ENCODE measurements at places on chromosomes 2 and 18.
A peak's percentile ranks its signal among the peaks of the same experiment; 100 is the strongest.

GRCh38 chr2:130818809-130819208, 17.9 kb upstream of the ARHGEF4 start:
- no peak for DNase-seq

- no peak for DNase-seq
Observed at GRCh38 chr2:126749537-126749936, 93.6 kb downstream of the GYPC start.

DNA sequence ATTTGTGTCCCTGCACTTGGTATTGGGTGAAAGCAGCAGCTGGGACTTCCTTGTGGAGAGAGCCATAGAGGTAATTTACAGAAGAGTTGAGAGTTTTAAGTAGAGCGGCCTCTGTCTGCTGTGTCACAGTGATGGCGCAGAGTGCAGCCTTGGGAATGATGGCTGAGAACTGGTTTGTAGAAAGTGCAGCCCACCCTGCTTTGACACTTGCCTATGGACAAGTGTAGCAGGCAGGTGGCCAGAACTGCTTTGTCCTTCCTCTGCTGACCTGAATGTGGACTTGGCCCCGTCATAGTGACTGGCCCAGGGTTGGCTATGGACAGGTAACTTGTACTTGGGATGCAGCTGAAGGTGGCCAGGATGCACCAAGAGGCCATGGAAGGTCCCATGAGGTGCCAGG, 6.4 kb upstream of the ANO7 start:
- DNase-seq, result no peak

- no peak for DNase-seq
Observed at GRCh38 chr2:177241711-177242120, 22.8 kb downstream of the NFE2L2 start.

- DNase-seq, result no peak
Observed at GRCh38 chr2:23654756-23655155, 269.8 kb downstream of the KLHL29 start.

DNA sequence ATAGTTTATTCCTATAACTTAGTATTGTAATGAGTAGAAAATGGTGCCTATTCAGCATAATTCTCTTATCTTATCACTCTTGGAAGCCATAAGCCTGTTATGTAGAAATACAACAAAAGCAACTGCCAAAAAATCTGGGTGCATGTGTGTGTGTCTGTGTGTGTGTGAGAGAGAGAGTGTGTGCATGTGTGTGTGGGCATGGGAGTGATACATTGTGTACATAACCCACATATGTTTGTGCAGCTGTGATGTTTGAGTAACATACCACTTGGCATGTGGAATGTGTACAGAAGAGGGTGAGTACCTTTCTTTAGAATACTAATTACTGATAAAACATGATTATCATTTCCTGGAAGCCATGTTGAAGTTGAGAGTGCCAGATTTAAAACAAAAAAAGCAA, 642.3 kb upstream of the SYT4 start:
- no peak for DNase-seq

DNA sequence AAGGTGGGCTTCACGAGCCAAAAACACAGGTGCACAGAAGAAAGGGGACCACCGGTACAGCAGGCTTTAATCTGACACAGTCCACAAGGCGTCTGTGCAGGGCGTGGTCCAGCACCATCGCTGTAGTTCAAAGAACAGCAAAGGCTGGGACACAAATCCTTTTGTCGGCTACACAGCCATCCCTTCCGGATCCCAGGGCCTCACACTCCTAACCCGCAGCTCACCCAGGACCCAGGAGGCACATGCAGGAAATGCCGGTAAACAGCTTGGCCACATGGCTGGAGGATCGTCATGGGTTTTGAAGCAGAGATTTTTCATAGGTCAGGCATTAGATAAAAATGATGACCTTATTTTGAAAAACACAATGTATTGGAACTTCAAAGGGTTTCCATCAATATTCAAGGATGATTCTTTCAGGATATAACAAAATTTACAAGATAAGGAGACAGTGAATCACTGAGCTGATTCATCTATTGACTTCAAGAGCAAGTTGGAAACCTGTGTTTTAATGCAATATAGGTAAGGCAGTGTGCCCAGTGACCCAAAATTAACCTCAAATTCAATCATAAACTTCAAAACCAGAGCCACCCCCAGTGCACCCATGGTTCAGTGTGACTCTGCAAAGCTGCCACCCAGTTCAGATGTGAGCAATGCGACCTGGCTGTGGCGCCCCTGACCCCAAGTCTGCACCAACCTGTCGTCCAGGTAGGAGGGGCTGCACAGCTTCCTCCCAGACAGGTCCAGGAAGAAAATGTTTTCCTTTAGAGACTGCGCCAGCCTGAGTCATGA, 74.4 kb downstream of the TMEM18 start:
- DNase-seq, result no peak

DNA sequence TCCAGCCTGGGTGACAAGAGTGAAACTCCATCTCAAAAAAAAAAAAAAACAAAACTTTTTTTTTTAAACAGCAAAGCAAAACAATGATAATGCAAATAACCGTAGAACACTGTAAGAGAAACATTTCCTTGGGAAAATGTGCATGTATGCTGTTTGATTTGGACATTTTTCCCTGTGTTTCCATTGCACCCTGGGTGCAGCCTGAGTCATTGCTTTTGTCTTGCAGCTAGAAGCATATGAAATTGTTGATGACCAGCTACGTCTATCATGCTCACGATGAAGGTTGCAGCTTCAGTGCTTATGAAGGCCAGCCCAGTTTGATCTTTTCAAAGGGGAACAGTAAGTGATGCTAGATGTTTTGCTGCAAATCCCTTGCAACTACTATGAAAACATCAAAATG, 41.5 kb downstream of the MOGAT1 start:
- no peak for DNase-seq

- no peak for DNase-seq
Observed at GRCh38 chr18:64116571-64117175, 32.2 kb downstream of the LINC00305 start.

- no peak for DNase-seq
Observed at GRCh38 chr2:15263976-15264685, 297.0 kb downstream of the NBAS start.

GRCh38 chr2:111624411-111625156, 259.4 kb downstream of the ANAPC1 start:
- no peak for DNase-seq

DNA sequence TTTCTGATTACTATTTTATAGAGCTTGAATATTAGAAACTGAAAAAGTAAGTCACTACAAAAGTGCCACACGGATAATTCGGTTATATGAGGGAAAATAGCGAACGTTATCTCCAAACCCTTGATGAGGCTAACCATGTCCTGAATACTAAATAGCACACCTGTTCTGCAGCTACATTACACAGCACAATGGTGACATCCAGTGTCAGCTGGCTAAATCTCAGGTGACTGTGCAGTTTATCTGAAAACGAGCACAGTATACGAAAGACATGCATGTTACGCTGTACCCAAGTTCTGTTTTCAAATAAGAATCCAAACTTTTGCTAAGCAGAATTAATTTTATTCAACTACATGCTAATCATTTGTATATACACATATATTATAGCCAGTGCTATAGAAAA, 9.0 kb downstream of the CCDC68 start:
- DNase-seq, result no peak

DNA sequence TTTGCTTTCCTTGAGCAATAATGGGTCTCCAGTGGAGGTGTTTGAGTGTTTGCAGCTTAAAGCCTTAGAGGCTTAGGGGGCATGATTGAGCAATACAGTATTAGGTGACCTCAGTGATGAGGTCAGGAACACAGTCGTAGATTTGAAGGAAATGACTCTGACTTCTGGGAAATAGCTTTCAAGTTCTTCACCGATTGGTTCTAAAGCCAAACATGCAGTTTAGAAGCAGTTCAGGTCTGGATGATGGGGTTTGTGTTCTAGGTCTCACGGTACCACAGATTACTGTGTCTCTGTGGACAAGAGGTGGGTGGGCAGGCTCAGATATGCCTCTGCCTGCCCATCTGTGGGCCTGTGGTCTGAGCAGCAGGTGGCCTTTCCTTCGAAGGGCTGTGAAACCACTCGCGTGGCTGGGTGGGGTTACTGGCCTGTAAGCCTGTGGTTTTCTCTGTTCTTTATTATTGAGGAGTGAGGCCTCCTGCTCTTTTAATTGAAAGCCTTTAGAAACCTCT, 7.8 kb downstream of the MTHFD2 start:
- DNase-seq, result no peak

DNA sequence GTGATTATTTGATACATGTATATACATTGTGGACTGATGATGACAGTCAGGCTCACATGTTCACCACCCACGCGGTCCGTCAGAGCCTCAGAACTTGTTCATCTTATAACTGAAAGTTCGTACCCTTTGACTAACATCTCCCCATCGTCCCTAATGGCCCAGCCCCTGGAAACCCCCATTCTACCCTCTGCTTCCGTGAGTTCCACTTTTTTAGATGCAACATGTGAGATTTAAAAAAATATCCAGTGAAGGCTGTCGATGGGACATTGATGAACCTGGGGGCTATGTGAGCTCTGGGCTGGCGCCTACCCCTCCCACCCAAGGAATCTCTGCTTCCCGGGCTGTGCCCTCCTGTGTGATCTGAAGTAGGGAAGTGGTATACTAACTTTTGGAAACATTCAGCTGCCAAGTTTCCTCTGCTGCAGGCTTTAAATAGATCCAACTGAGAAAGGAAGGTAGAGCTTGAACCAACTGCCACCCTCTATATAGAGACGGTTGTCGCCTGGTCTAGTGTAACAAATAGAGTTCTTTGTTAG, 163.8 kb downstream of the FAM210A start:
- peak; percentile 19 for DNase-seq

DNA sequence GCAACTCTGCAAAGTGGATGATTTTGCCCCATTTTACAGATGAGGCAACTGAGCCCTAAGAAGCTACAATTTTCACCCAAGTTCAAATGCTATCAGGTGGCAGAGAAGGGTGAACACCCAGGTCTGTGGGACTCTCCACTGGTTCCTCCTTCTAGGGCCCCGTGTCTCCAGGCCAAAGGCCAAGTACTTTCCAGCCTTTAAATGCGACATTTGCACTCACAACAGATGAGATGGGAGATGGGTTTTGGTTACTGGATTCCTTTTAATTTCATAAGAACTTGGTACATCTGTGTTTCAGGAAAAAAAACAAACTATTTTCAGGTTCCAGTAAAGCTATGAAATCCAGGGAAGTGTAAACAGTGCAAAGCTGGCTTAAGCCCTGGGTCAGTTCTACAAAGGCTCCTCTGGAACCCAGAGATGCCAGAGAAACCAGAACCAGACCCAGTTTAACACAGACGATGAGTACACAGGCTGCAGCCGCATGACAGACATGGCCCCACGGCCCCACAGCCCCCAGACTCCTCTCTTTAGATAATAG, 361.7 kb downstream of the ANAPC1 start:
- DNase-seq, result no peak

GRCh38 chr2:187580462-187581124, 26.4 kb upstream of the TFPI start:
- DNase-seq, result no peak

DNA sequence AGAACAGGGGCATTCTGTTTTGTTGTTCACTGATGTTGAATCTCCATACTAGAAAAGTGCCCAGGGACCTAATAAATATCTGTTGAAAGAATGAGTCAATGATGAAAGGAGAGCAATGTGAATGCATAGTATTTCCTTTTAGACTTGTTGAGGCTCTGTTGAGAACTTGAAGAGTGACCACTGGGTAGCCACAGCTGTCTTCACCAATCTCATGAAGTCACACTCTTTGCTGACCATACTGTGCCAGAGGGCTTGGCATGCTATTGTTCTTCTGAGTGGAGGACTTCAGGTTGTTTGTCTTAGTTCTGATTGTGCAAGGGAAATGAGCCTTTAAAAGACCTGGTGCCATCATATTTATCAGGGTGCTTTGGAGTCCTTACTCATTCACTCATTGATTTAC, 41.6 kb upstream of the NT5C1B start:
- no peak for DNase-seq

DNA sequence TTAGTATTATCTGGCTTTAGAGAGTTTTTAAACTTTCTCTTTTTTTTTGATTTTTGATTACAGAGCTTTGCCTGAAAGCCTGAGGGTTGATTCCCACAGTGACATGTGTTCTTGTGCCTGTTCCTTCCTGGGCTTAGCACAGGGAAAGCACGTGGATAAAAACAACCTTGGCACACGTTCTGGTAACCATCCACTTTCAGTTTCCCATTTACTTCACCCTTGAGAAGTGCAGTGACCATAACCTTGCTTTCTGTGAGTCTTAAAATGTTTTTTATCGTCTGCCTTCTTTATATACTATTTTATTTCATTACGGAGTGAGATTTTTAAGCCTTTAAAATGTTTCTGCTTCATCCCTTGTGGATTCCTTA, 11.5 kb downstream of the CD226 start:
- no peak for DNase-seq

DNA sequence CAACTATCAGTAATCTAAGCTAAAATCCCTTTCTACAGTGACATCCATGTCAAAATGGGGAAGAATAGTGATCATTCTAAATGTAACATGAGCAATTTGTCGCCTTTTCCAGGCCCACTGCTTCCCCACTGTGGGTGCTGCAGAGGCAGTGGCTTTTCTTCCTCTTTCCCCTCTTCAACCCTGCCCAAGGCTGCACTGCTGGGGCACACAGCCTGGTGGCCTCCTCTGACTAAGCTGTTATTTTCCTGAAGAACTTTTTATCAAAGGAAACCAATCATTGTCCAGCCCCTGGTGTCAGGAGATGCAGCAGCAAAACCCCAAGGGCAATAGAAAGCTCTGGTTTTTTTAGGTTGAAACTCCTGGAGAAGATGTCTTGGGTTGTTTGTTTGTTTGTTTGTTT, 117.6 kb upstream of the KLF7 start:
- no peak for DNase-seq

GRCh38 chr2:190596993-190597392, 51.9 kb upstream of the NAB1 start:
- DNase-seq, result no peak

- no peak for DNase-seq
Observed at GRCh38 chr18:61742565-61743429, 150.0 kb downstream of the RNF152 start.

DNA sequence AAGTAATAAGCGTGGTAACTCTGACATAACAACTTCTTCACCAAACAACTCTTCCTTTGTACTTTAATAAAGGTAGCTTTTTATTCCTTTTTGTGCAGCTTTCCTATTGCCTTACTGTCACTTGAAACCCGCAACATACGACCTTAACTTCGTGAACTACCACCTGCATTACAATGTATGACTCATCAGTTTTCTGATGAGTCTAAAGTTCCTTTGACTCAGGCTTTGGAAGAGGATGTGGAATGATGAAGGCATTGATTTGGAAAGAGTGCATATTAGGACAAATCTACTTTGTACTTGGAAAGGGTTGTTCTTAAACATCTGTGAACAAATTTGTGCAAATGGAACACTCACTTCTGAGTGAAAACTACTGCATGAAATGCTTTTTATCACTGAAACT, 1012.1 kb downstream of the TMEM182 start:
- DNase-seq, result no peak

- no peak for DNase-seq
Observed at GRCh38 chr2:185268651-185269050, 470.0 kb upstream of the FSIP2 start.

GRCh38 chr2:191171708-191172355, 21.0 kb upstream of the STAT4 start:
- no peak for DNase-seq

GRCh38 chr2:241860184-241861078, 1.7 kb upstream of the PDCD1 start:
- no peak for DNase-seq

GRCh38 chr2:232781765-232782164, 5.4 kb upstream of the KCNJ13 start:
- no peak for DNase-seq

- no peak for DNase-seq
Observed at GRCh38 chr18:7170292-7170691, 52.7 kb upstream of the LAMA1 start.
